Ovary (tissue), 10 donors: ENCODE measurements at places on chromosomes 1 and 21. TPM values are rescaled to one million over a fixed set of nuclear protein-coding genes. Genes with fewer than 3 reads are reported as not detected.

The MPL gene
- polyA plus RNA-seq = 0.63 TPM

The PEAR1 gene
- 21.2 TPM for polyA plus RNA-seq

The IARS2 gene
- 35.3 TPM for polyA plus RNA-seq

The SV2A gene
- 3.2 TPM for polyA plus RNA-seq

The HES4 gene
- polyA plus RNA-seq = not detected

The IRF6 gene
- 2.5 TPM for polyA plus RNA-seq

The ANKRD45 gene
- 0.91 TPM for polyA plus RNA-seq

The ZNF695 gene
- 0.23 TPM for polyA plus RNA-seq

The FAM72D gene
- polyA plus RNA-seq = 0.33 TPM

The SOX13 gene
- polyA plus RNA-seq = 20.8 TPM

The TLR5 gene
- polyA plus RNA-seq = 9.9 TPM

The PMVK gene
- 21.4 TPM for polyA plus RNA-seq

The MYOC gene
- polyA plus RNA-seq = 9.4 TPM

The KCNJ9 gene
- polyA plus RNA-seq = 0.01 TPM

The RIPPLY3 gene
- not detected for polyA plus RNA-seq

The POLR3GL gene
- 40.6 TPM for polyA plus RNA-seq

The ASPM gene
- 0.75 TPM for polyA plus RNA-seq

The ROR1 gene
- 11.4 TPM for polyA plus RNA-seq

The C1orf167 gene
- 4.4 TPM for polyA plus RNA-seq

The TMEM53 gene
- polyA plus RNA-seq = 13.8 TPM
